ENCODE measurements at places on chromosomes 6 and 20.

DNA sequence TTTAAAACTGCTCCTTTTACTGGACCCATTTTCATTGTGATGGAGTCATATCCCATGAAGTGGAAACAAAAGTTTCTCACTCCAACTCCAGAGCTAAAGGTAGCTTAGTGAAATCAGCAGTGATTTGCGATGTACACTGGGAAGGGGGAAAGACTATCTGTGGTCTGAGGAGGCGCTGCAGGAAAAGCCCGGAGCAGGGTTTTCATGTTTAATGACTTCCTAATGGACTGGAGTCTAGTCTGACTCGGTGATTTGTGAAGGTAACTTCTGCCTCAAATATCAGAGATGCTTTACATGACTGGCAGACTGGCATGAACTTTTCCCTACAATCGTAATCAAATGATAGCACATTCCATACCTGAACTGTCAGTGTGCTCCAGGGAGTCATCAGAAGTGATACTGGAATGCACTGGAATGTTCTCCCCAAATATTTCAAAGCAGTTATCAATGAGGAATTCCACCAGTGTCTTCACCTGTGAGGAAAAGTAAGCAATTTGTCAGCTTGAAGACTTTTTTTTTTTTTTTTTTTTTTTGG lies 7.0 kb downstream of the TAGAP start:
- DNase-seq = no peak

GRCh38 chr6:110875548-110876169 lies 1.1 kb downstream of the AMD1 start:
- DNase-seq = no peak

DNA sequence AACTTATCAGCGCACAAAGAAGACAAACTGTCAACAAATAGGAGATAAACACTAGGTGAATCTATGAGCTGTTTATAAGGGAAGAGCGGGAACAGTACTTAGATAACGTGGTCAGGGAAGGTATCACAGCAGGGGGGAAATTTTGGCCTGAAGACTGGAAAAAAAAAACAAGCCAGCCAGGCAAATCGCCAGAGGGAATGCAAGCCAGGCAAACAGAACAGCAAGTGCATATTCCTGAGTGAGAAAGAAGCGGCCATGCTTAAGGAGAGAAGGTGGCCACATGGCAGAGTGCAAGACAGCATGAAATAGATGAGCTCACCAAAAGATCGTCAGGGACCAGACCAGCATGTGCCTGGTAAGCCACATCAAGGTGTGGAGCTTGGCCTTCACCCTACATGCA lies 466.5 kb upstream of the ARID1B start:
- DNase-seq = no peak

DNA sequence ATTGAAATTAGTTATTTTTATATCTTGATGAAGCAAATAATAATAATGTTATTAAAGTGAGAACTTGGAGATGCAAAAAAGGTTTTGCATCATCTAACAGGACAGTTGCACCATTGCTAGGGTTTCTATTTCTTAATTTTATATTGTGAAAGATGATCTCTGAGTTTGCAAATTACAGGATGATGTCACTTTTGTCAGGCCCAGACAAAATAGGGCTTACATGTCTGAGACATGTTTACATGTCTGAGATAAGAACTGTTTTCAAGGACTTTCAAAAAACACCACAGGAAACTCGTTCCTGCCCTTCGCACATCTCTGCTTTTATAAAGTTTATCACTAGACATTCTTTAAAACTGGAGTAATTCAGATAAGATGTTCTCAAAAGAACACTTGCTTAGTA lies 1075.8 kb upstream of the MANEA start:
- DNase-seq = no peak

GRCh38 chr6:89413006-89413400 lies 930 bp upstream of the RRAGD start:
- no peak for DNase-seq

DNA sequence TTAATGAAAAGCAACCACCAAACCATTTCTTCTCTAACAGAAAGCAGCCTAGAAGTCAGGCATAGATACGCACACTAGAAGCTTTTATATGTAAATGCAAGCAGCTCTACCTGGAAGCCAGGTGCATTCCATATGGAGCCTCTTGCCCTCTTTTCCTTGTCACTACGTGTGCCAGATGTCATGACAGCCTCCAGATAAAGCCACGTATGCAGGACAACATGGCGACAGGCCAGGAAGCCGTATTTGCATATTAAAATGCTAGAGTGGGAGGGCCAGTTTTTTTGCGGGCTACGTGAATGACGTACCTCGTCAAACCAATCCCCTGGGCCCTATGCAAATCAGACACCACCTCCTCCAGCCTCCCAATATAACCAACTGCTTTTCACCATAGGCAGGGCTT lies 308.1 kb upstream of the SPTLC3 start:
- DNase-seq = no peak

- no peak for DNase-seq
Observed at GRCh38 chr20:55211481-55211880, 736.1 kb downstream of the DOK5 start.

- DNase-seq = no peak
Observed at GRCh38 chr20:45834797-45835161, 1.2 kb downstream of the SNX21 start.

- DNase-seq = no peak
Observed at GRCh38 chr6:2467929-2468600, 222.7 kb upstream of the GMDS start.

GRCh38 chr6:145673504-145673903 lies 61.8 kb downstream of the EPM2A start:
- DNase-seq = no peak

GRCh38 chr20:4708036-4708435 lies 13.7 kb upstream of the PRND start:
- DNase-seq = no peak

GRCh38 chr6:33609019-33609418 lies 12.1 kb upstream of the ITPR3 start:
- no peak for DNase-seq

DNA sequence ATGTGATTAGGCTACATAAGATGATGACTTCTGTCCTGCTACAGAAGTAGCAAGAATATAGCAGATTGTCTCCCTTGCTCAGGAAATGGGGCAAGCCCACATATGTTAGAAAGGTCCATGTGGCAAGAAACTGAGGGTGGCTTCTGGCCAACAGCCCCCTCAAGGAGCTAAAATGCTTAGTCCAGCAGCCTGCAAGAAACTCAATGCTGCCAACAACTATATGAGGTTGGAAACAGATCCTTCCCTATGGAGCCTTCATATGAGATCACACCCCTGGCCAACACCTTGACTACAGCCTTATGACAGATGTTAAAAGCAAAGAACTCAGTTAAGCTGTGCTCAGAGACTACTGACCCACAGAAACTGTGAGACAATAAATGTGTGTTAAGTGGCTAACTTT lies 22.1 kb downstream of the PTPRT start:
- no peak for DNase-seq

GRCh38 chr6:155419161-155419560 lies 36.5 kb downstream of the NOX3 start:
- DNase-seq = no peak

Data from stimulated activated CD4-positive, alpha-beta T cell treated with anti-CD3 and anti-CD28 coated beads, TNF-alpha, amount 100 ng/mL, for 1 hour (primary cell).